ENCODE measurements at places on chromosomes 11 and 22.

GRCh38 chr11:85062659-85063058, 564.5 kb downstream of the DLG2 start:
- no peaks in the 10 kb centered on the region for H3K4me1 ChIP-seq
- no peaks in the 10 kb centered on the region for H3K36me3 ChIP-seq
- no peak overlapping the region for H3K4me3 ChIP-seq
- H3K27me3 ChIP-seq: no peaks in the 10 kb centered on the region
- DNase-seq: no peak

DNA sequence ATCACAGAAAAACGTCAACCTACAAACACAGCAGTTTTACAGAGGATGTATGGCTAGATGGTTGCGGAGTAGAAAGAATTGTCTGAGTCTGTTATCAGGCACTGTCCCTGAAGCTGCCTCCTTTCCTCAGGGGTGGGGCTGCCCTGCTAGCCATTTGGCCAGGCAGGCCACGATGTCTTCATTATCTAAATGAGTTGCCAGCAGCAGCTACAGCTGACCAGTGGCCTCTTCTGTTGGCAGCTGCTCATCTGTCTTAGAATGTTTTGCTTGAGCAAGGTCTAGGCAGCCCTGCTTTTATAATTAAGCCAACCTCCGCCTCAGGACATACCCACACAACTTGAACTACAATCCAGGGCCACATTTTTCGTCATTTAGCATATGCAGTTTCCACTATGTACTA, 17.5 kb downstream of the SLC6A5 start:
- H3K4me1 ChIP-seq: no peaks in the 10 kb centered on the region
- no peaks in the 10 kb centered on the region for H3K36me3 ChIP-seq
- H3K27me3 ChIP-seq: peaks cover 13% of the 10 kb centered on the region
- H3K4me3 ChIP-seq: no peak overlapping the region
- no peak overlapping the region for H3K27ac ChIP-seq

DNA sequence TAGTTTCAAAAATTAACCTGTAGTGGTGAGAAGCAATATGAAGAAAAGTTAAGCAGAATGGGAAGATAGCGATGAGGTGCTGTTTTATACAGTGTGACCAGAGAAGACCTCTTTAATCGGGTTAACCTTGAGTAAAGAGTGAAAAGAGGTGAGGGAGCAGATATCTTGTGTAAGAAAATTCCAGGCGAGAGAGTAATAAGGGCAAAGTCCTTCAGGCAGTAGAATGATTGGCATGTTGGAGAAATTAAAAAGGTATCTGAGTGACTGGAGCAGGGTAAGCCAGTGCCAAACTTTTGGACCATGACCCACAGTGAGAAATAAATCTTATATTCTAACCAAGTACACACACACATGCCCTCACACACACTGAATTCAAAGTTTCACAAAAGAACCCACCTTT, 374.7 kb upstream of the LARGE1 start:
- no peaks in the 10 kb centered on the region for H3K36me3 ChIP-seq
- no peak for DNase-seq
- no peaks in the 10 kb centered on the region for H3K27me3 ChIP-seq
- H3K4me1 ChIP-seq: no peaks in the 10 kb centered on the region
- H3K4me3 ChIP-seq: no peak overlapping the region

GRCh38 chr11:94597896-94598295, 30.7 kb downstream of the PIWIL4 start:
- DNase-seq: no peak
- H3K27me3 ChIP-seq: no peaks in the 10 kb centered on the region
- H3K27ac ChIP-seq: no peak overlapping the region
- no peaks in the 10 kb centered on the region for H3K4me1 ChIP-seq

DNA sequence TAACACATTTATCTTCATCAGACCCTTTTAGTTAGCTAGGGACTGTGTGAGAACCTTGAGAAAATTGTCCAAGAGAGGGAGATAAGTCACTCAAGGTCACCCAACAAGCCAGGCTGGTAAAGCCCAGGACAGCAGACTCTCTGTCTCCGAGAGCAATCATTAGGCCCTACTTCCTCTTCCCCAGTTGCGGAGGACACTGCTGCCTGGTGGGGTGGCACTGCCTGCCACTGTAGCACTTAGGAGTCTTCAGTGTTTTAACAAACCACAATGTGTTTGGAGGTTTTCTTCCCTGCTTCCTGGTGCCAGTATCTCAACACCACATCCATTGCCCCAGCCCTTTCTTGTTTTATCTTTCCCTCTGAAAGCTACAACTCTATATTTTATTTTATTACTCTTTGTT, 132.1 kb upstream of the LDLRAD3 start:
- H3K4me1 ChIP-seq: no peaks in the 10 kb centered on the region
- no peak overlapping the region for H3K4me3 ChIP-seq
- DNase-seq: no peak

DNA sequence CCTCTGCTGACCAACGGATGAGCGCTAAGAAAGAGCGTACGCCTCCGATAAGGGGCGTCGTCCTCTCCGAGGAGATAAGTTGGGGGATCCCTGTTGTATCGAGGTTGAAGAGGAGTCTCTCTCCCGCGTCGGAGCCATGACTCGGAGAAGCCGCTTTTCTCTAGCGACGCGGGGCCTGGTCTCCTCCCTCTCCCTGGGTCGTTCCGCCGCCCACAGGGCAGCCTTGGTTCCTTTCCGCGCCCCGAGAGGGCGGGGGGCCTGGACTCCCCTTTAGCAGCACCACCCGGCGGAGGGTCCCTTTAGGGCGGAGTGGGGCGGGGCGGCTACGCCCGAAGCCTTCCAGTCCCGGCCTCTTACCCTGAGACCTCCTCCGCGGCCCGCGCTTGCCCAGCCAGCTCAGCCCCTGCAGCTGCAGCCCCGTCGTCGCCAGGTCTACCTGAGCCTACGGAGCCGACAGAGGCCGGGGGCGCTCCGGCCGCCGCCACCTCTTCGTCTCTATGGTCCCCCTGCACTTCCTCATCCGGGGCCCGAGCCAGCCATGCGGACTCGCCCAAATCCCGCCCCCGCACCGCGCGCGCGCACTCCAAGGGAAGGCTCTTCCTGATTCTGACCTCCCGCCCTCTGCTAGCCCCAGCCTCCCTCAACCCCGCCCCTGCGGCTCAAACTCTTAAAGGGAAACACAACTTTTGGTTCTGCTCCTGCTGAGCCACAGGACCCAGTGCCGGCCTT, at the start of gene PRR14L:
TSS of gene PRR14L (minus strand) at position 497 of the 729 bp plus-strand sequence. CDS start 11,272 bp downstream, outside the sequence.
- peaks cover 51% of the 10 kb centered on the region for H3K4me1 ChIP-seq
- peak; percentile 100 for DNase-seq
- peak within 1 kb of the TSS; percentile 97 for H3K4me3 ChIP-seq

- H3K4me1 ChIP-seq: peaks cover 41% of the 10 kb centered on the region
- peak; percentile 45 for DNase-seq
- peaks cover 15% of the 10 kb centered on the region for H3K36me3 ChIP-seq
- peak overlapping the region; percentile 85 for H3K27ac ChIP-seq
- no peaks in the 10 kb centered on the region for H3K27me3 ChIP-seq
These were observed 11.3 kb upstream of the SMIM38 start for GRCh38 chr11:69144316-69145049.

DNA sequence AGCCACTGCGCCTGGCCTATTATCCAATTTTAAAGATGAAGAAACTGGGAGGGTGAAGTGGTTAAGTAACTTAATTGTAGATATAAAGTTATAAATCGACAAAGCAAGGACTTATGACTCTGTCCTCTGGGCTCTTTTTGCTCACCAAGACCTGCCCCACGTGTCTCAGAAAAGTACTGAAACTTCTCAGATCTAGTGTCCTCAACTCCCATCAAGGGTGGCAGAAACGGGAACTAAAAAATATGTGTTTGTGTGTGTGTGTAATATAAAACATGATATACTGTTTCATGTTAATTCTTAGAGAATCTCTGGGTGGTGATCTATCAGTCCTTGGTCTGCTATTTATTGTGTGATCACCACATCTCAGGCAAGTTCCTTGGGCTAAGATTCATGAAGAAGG, 104.9 kb downstream of the GAB2 start:
- H3K27ac ChIP-seq: no peak overlapping the region
- peaks cover 13% of the 10 kb centered on the region for H3K4me1 ChIP-seq
- no peak for DNase-seq
- no peaks in the 10 kb centered on the region for H3K27me3 ChIP-seq

- H3K4me3 ChIP-seq: no peak overlapping the region
- H3K27ac ChIP-seq: no peak overlapping the region
- no peak for DNase-seq
- H3K36me3 ChIP-seq: no peaks in the 10 kb centered on the region
- H3K27me3 ChIP-seq: no peaks in the 10 kb centered on the region
These were observed 868.5 kb downstream of the TBC1D22A start for GRCh38 chr22:47630741-47631534.

- H3K27me3 ChIP-seq: no peaks in the 10 kb centered on the region
- no peaks in the 10 kb centered on the region for H3K4me1 ChIP-seq
- H3K36me3 ChIP-seq: peaks cover 48% of the 10 kb centered on the region
- no peak overlapping the region for H3K27ac ChIP-seq
- DNase-seq: no peak
These were observed 72.3 kb downstream of the PRMT3 start for GRCh38 chr11:20459865-20460264.

DNA sequence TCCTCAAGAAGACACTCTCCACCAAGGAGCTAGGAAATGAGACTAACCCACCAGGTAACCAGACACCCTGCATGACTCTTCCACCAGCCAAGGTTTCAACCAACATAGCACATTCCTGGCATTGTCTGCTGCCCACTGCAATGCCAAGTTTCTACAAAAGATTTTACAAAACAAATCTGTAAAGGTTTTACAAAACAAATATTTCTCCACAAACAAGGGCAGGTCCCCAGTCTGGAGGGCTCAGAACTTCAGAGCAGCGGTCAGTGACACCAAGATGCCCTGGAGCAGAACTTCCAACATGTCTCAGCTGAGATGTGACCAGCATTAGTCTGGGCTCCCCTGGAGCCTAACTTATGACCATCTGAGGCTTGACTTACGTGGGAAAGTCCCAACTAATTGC, 14.0 kb downstream of the GALNT18 start:
- H3K27me3 ChIP-seq: peaks cover 17% of the 10 kb centered on the region
- no peak overlapping the region for H3K27ac ChIP-seq
- H3K36me3 ChIP-seq: no peaks in the 10 kb centered on the region
- H3K4me1 ChIP-seq: no peaks in the 10 kb centered on the region
- DNase-seq: no peak

DNA sequence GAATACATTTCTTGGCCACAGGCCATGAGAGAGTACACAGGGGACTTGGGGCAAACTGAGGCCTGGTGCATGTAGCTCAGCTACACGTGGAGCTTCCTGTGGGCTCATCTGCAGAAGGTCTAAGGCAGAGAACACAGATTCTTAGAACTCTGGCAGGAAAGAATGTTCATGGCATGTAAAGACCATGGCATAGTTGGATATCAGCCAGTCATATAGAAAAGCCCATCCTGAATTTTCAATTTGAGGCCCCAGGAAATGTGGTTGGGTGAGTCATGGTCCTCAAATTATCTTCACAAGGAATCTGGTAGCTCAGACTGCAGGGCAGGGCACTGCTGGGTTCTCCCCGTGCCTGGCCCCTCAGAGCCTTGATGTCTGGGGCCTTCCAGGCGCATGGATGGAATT, 13.7 kb upstream of the ST3GAL4 start:
- peak overlapping the region; percentile 36 for H3K27ac ChIP-seq
- DNase-seq: no peak
- no peak overlapping the region for H3K4me3 ChIP-seq
- peaks cover 13% of the 10 kb centered on the region for H3K36me3 ChIP-seq
- H3K4me1 ChIP-seq: peaks cover 21% of the 10 kb centered on the region

DNA sequence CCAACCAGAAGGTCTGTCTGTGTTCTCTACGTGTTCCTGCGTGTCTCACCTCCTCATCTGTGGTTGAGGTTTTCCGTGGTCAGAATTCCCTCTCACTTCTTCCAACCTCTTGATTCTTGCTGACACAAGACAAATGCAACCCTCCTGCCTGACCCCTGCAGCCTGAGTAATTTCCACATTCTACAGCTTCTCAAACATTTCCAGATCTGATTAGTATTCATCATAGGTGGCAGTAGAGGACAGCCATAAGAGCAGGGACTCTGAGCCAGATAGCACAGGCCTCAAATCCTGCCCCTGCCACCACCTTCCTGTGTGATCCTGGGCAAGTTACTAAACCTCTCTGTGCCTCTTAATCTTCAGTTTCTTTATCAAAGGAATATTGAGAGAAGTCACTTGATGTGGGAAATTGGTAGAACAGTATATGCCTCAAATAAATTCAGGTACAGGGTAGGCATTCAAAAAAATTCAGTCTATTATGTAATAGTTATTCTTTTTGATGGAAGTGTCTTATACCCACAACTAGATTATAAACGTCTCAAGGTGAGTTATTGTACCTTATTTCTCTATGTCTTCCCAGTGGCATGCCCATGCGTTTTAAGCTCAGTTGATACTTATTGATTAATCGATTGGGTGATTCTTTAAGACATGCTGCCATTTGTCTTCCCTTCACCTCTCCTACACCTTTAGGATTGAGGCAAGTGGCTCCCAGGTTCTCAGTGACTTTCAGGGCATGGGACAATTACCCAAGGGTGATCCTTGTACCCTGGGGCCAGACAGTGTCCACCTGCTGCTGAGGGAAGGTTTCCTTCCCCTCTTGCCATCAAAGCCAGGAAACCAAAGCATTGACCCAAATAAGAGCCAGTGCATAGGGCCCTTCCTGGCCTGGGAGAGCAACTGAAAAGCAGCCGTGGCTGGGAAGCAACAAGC, 19.6 kb downstream of the POU2AF1 start:
- peaks cover 5% of the 10 kb centered on the region for H3K36me3 ChIP-seq
- H3K4me3 ChIP-seq: no peak overlapping the region
- peaks cover 25% of the 10 kb centered on the region for H3K4me1 ChIP-seq
- no peak overlapping the region for H3K27ac ChIP-seq

DNA sequence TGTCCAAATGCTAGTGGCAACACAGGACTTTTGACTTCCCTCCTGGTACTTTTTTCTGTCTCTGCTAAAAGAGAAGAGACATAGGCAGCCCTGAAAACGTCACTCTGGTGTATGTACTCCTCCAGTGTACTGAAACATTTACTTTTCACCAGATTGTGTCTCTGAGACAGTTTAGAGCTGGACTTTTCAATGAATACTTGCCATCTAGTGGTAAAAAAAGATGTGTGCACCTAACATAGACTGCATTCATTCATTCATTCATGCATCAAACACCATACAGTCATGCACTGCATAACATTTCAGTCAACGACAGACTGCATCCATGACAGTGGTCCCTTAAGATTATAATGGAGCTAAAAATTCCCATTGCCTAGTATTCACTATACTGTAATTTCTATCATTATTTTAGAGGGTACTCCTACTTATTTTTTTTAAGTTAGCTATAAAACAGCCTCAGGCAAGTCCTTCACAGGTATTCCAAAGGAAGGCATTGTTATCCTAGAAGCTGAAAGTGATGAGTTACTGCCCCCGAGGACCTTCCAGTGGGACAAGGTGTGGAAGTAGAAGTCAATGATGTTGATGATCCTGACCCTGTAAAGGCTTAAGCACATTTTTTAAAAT, 186.2 kb downstream of the SPON1 start:
- H3K27me3 ChIP-seq: no peaks in the 10 kb centered on the region
- H3K4me3 ChIP-seq: no peak overlapping the region
- no peak for DNase-seq

All from activated naive CD8-positive, alpha-beta T cell treated with anti-CD3 and anti-CD28 coated beads, Interleukin-2, amount 50 U/mL, for 24 hours (primary cell).